Mesothelial cell of epicardium (in vitro differentiated cells): ENCODE measurements at places on chromosomes 6 and 20.
A peak's percentile ranks its signal among the peaks of the same experiment; 100 is the strongest.

GRCh38 chr6:89554106-89554505, 84.4 kb downstream of the LYRM2 start:
- peaks cover 16% of the 10 kb centered on the region for H3K4me1 ChIP-seq
- H3K4me3 ChIP-seq = no peak overlapping the region
- no peak for DNase-seq

DNA sequence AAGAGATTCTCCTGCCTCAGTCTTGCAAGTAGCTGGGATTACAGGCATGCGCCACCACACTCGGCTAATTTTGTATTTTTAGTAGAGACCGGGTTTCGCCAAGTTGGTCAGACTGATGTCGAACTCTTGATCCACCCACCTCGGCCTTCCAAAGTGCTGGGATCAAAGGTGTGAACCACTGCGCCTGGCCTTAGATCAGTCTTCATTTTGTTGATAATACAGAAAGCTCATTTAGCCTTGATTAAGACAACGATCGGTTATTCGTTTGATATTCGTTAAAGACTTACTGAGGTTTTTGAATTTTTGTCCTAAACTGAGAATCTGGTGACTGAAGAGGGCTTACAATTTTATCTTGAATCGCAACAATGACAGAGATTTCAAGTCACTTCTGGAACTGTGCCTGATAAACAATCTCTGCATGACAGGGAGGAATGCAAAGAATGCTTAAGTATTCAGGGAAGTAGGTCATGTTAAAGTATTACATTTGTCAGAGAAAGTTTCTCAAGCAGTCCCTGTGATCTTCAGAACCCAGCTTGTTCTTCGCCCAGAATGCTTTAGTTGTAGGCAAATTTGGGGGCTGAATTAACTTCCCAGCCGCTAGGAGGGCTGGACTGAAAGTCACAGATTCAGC, 14.8 kb downstream of the AKAP12 start:
- peak overlapping the region; percentile 57 for H3K4me3 ChIP-seq
- DNase-seq = no peak
- H3K27me3 ChIP-seq = no peaks in the 10 kb centered on the region
- peaks cover 9% of the 10 kb centered on the region for H3K36me3 ChIP-seq

- peaks cover 9% of the 10 kb centered on the region for H3K4me1 ChIP-seq
- DNase-seq = peak; percentile 22
- no peak overlapping the region for H3K4me3 ChIP-seq
- no peaks in the 10 kb centered on the region for H3K36me3 ChIP-seq
- peaks cover 19% of the 10 kb centered on the region for H3K27me3 ChIP-seq
Measured at GRCh38 chr20:24695529-24696225, 226.2 kb downstream of the SYNDIG1 start.

- no peaks in the 10 kb centered on the region for H3K27me3 ChIP-seq
- H3K4me1 ChIP-seq = peaks cover 6% of the 10 kb centered on the region
- DNase-seq = no peak
- no peak overlapping the region for H3K4me3 ChIP-seq
Measured at GRCh38 chr20:32333988-32334885, 23.9 kb upstream of the ASXL1 start.

DNA sequence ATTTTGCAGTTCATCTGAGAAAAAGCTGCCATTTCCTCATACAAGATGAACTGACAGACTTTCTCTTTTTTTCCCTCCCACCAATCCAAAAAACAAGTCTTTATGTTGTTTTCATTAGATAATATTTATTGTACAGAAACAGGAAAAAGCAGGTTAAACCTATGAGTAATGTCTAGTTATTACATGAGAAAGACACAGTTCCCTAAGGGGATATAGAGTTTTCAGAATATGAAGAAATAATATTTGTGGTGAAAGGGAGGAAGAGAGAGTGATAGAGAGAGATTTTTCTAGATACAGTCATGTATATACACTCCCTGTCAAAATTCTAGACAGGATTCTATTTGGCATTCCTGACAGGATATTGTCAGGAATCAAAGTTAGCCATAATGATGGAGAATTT, 392.4 kb downstream of the BMP2 start:
- DNase-seq = no peak
- H3K27me3 ChIP-seq = no peaks in the 10 kb centered on the region
- no peaks in the 10 kb centered on the region for H3K4me1 ChIP-seq
- no peak overlapping the region for H3K27ac ChIP-seq
- no peak overlapping the region for H3K4me3 ChIP-seq
- no peaks in the 10 kb centered on the region for H3K36me3 ChIP-seq
